Frontal cortex (tissue), 4 donors: ENCODE measurements at places on chromosomes 3 and 15. TPM values are rescaled to one million over a fixed set of nuclear protein-coding genes. Genes with fewer than 3 reads are reported as not detected.

The LYZL4 gene
- not detected for total RNA-seq

DNA sequence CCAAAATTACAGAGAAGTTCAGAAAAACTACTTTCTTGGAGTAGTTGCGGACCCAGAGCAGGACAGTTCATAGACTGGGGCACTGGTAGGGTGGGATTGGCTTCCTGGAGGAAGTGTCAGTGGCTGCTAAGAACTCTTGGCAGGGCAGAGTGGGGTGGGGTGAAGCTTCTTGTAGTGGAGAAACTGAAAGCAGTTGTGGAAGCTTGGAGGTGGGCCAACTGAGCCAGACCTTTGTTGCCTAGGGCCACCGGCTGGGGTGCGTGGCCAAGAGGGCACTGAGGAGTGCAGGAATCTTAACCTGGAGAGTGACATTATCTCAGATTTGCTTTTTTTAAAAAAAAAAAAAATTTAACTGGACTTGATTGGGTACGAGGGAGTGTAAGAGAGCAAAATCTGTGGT, 3.1 kb downstream of the KAT2B start:
- no peak for DNase-seq

The RPS17 gene
- total RNA-seq: 1,382 TPM

GRCh38 chr3:105857601-105858000, 11.2 kb downstream of the CBLB start:
- no peak for DNase-seq

GRCh38 chr15:63596676-63597037, 530 bp upstream of the FBXL22 start:
- DNase-seq: no peak
